ENCODE measurements at places on chromosomes 1 and 21.
A peak's percentile ranks its signal among the peaks of the same experiment; 100 is the strongest.

DNA sequence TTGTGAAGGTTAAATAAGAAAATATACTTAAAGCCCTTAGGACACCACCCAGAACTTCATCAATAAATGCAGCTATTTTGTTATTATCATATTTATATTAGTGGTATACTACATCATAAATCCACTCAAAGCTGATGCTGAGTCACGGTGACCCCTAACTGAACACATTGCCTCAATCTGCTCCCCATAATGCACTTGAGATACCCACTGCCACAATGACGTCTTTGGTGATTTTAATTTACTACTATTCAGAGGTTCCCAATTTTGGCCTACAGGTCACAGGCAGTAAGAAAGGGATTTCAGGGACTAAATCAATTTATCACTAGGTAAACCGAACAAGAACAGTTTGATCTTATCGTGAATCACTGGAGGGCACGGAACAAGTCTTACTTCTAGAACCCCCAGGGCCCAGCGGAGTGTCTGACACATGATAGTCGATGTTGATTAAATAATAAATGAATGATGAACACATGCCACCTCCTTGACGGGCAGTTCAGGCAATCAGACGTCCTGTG lies 493 bp upstream of the CHD1L start:
- DNase-seq, result no peak

DNA sequence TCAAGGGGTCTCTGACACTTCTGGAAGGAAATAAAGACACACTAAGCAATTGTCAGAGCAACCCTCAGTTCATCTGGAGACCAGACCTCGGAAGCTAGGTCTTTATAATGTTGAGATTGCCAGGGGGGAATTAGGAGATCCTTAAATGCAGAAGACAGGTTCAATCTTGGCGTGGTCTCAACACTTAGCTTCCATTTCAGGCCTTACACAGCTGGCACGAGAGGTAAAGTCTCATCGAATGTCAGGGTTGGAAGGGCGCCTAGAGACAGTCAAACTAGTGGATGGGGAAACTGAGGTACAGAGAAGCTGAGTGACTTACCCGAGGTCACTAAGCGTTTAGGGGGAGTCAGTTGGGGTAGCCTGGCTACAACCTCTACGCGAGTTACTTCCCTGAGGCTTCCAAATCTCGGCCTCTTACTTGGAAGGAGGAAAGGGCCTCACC lies 562 bp upstream of the EPB41 start:
- no peak for DNase-seq

- DNase-seq, result no peak
Observed at GRCh38 chr1:83954166-83954823, 44.6 kb downstream of the TTLL7 start.

- DNase-seq, result no peak
Observed at GRCh38 chr1:201676197-201676596, 137.3 kb downstream of the NAV1 start.

DNA sequence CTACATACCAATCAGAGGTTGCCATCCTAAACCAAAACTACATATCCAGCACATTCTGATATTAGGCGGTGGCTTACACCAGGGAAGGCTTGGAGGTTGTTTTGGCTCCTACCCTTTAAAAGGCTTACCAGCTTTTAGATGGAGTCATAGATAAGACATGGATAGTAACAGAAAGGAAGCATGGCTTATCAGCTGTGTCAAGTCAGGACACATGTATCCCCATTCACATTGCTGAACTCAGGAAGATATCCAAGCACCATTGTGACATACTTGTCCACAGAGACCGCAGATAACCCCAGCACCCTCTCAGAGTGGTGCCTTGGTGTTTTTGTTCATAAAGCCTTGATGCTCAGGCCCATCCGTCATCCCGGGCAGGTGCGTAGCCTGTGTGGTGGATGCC lies 39.7 kb downstream of the ADARB1 start:
- DNase-seq, result no peak

DNA sequence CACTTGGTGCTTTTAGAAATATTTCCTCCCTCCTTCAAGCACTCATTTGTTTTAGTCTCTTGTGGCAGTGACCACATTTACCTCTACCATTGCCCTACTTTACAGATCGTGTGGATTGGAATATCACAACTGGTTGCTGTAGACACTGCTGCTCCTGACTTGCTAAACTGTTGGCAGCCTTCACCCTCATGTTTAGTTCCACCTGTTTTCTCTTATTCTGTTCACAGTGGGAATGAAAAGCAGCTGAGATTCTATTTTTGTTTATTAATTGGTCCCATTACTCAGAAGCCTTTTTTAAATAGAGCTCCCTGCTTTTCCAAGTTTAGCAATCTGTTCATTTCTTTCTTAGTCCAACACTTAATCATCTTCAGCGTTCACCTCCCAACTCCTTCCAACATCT lies 308.9 kb downstream of the RWDD3 start:
- no peak for DNase-seq

- DNase-seq, result peak; percentile 5
Observed at GRCh38 chr1:55071477-55071876, 32.1 kb downstream of the PCSK9 start.

DNA sequence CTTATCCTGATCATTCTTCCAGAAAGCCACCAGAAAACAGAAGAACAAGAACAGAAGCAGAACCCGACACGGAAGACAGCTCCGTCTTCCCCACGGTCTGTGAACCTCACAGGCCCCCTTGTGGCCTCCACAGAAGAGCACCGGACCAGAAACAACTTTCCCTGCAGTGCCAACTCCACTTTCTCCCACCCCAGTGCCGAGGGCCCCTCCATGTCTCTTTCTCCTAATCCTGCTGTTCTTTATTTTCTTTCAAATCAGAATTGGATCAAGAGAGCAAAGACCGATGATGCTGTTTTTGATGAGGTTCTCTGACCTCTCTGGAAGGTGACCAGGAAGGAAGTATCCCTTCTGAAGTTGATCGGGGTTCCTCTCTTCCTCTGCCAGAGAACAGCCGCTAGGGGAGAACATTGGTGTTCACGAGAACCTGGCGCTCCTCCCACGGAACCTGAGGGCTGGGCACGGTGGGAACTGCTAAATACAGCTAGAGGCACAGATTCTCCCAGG lies 58.9 kb upstream of the CTTNBP2NL start:
- peak; percentile 24 for DNase-seq

- no peak for DNase-seq
Observed at GRCh38 chr1:205545001-205545919, 40.8 kb downstream of the CDK18 start.

DNA sequence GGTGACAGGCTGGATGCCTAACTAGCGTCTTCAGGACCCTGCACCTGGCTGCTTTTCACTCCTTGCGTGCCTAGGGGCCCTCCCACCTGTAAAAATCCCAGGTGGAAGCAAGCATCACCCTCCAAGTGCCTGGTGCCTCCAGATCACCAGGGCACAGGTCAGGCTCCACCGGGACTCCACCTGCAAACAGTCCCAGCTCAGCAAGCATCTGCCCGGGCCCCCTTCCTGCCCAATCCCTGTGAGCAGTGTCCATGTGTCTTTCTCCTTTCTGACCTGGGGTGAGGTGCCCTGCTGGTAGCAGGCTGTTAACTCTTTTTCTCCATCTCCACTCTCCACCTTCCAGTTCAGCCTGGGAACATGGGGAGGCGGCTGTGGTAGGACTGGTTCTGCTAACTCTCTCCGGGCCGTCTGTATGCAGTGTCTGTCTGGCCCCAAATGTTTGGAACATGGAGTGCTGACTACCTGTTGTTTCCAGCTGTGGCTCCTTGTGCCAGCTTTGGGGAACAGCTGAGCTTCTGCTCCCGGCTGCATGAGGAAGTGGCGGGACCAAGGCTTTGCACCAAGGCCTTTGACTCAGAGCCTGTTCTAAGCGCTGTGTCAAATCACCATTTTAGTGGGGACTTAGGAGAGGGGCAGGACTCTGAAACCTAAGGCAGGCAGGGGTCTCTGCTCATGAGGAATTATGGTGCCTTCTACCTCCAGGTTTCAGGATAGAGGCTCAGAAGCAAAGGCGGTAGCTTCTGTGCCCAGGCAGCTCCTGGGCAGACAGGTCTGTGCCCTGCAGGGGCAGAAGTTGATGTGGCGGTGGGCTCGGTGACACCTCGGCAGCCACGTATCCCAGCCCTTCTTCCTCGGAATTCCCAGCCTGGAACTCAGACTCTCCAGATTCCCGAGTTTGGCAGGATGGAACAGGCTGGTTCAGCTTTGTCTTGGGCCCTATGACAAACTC lies 5.5 kb downstream of the GPR137B start:
- no peak for DNase-seq

DNA sequence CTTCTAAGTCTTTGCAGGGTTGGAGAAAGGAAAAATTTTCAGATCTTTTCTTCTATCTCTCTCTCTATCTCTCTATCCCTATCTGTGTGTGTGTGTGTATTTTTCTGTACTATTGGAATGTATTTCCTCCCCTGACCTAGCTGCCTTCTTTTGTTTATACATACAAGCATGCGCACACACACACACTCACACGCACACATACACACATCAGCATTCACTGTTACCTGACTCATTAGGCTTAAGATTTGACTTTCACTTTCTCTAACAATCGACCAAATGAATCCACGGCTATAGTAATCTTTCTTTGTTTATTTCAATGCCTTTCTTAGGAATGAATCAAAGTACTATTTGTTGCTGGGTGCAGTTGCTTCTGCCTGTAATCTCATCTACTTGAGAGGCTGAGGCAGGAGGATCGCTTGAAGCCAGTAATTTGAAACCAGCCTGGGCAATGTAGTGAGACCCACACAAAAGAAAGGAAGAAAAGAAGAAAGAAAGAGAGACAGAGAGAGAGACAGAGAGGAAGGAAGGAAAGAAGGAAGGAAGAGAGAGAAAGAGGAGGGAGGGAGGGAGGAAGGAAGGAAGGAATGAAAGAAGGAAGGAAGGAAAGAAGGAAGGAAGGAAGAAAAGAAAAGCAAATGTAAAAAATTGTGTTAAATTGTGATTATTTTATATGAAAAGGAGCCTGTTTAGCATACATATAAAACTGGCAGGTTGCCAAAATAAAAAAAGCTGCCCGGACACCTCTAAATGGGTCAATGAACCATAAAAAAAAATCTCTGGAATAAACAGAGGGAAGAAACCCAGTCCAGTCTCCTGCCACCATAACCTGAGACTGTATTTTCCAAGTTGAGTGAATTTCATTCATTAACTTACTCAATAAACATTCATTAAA lies 206.8 kb downstream of the ZNF326 start:
- no peak for DNase-seq

- no peak for DNase-seq
Observed at GRCh38 chr1:62439652-62440371, 3.0 kb downstream of the USP1 start.

DNA sequence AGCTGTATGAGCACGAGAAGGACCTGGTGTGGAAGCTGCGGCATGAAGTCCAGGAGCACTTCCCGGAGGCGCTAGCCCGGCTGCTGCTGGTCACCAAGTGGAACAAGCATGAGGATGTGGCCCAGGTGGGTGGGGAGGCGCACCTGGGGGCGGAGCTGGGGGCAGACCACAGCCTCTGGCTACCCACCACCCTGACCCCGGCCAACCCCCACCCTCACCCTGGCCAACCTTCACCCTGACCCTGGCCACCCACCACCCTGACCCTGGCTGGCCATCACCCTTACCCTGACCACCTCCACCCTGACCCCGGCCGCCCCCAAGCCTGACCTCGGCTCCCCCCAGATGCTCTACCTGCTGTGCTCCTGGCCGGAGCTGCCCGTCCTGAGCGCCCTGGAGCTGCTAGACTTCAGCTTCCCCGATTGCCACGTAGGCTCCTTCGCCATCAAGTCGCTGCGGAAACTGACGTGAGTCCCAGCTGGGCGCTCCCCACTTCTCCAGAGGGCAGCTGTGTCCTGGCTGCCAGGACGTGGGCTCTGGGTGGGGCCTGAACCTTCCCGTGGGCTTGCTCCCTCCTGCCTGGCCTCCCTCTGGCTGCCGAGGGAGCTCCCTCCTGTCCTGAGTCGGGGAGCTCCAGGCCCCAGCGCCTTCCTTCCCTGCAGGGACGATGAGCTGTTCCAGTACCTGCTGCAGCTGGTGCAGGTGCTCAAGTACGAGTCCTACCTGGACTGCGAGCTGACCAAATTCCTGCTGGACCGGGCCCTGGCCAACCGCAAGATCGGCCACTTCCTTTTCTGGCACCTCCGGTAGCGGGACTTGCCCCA lies 69.5 kb downstream of the PIK3CD start:
- no peak for DNase-seq

DNA sequence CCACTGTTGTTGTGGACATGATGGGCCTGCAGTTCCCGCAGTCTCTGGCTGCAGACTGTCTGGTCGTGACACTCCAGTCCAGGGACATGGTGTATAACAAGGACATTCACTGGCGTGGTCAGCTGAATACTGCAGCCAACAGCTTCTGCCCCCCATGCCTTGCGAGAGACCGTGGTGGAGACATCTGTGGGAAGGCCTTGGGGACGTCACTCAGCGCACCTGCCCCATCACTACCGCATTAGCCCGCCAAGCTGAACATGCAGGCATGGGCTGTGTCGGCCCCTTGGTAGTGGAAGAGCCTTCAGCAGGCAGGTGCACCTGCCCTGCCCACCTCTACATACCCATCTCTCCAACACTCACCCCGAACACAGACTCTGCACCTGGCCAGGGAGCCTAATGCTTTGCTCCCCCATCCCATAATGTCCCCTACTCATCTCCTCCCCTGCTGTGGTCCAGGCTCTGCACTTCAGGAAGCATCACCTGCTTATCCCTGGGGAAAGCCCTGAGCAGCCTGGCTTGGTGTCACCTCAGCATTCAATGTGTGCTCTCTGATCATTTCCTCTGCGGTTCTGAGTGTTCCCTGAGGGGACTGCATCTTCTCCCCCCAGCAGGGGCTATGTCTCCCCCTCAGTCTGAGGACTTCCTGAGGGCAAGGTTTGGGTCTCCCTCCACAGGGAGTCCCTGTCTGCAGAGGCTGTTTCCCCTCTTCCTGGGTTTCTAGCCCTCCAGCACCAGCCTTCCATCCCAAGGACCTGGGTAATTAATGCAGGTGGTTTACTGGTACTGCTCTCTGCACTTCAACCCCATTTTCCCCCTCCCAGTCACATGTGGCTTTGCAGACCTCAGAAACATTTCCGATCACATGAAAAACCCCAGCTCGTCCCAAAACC lies 3.2 kb downstream of the PGLYRP4 start:
- DNase-seq, result no peak

DNA sequence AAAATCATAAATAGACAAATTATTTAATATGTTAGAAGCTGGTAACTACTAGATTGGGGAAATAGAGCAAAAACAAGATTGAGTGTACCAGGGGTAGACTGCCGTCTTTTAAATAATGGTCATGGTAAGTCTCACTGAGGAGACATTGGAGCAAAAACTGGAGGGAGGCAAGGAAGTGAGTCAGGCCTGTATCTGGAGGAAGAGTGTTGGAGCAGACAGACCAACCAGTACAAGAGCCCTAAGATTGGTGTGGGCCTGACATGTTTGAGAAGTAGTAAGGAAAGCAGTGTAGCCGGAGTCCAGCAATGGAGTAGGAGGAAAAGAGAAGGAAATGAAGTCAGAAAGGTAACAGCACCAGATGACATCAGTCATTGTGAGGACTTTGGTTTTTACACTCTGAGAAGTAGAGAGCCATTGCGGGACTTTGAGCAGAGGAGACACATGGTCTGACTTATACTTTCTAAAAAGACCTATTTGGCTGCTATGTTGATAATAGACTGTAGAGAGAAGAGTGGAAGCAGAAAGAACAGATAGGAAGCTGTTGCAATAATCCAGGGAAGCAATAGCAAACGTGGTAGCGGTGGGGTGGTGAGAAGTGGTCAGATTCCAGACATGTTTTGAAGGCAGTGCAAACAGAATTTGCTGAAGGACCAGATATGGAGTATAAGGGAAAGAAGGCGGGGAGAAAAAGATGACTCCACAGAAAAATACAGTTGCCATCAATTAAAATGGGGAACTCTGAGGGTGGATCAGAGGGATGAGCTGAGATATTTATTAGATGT lies 44.7 kb upstream of the GJA5 start:
- no peak for DNase-seq

- no peak for DNase-seq
Observed at GRCh38 chr1:206563367-206564207, 48.7 kb downstream of the EIF2D start.

Measured in SHP77 treated with DMSO at 0.1 percent for 48 hours (cell line).